Stimulated activated CD8-positive, alpha-beta memory T cell treated with anti-CD3 and anti-CD28 coated beads, Interleukin-15, amount 100 ng/mL, for 24 hours (primary cell): ENCODE measurements at places on chromosomes 4 and X.

DNA sequence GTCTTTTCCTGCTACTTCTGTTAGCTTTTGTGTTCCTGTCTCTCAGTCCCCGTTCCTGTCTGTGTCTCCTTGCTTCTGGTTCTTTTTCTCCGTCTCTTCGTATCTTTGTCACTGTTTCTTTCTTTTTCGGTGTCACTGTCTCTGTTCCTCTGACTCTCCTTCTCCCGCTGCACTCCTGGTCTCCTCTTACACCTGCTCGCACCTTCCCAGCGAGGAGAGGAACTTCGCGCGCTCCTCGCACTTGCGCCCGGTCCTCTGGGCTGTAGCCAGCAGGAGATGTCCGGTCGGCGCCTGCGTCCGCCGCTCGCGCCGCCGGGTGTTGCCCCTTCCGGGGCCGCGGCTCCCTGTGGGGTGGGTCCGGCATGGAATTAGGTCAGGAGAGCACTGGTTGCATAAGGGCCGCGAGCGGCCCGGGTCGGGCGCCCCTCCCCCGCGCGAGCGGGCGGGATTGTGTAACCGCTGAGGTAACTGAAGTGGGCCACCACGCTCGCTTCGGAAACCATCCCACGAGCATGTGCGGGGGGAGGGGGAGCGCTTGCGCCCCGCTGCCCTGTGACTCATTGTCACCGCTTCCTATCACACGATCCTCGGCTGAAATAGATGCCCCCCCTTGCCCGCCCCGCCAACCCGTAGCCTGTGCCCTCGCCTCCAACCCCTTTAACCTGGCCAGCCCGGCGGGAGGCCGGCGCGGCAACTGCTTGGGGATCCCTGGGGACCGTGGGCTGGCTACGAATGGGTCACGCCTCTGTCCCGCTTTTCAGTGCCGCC is 1.6 kb downstream of the LONRF3 start:
- peak; percentile 14 for DNase-seq

DNA sequence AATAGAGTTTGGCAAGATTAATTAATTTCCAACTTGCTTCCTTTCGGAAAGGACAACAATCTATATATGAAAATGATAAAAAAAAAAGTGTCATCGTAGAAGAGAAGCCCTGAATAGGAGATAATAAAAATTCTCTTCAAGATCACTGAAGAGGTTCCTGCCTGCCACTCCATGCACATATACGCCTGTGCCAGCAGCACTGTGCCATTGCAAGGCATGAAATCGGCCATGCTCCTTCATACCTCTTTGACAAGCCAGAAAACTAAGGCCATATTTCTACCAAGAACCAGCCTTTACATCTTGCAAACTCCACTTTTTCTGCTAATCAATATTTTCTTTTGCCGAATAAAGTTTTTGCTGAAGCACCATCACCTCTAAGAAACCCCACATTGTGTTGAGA is 365.5 kb downstream of the CXXC4 start:
- no peak for DNase-seq

DNA sequence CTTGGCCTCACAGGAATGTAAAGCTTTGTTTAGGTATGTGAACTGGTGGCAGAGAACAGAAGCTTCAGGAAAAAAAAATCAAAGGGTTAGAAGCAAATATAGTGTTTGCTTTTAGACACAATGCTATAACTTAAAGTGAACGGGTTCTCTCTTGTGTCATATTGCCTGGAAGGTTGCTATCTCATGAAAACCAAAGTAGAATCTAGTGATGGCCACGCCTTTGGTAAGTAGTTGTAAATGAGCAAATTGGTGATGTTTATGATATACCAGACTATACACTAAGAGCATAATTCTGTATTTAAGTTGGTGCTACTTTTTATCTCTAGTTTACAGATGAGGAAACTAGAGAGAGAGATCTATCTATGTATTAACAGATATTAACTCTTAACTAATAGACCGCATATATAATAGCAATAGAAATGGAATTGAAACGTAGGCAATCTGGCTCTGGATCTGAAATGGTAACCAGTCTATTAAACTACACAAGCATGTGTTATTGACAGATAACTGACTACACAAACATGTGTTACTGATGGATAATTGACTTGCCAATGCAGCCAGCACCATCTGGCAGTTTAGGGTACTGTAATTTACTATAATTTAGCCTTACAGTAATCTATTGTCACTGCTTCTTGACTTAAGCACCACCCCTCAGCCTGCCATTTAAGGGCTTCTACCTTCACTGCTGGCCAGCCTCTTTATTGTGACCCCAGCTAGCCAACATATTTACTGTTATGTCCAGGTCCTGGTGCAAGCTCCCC is 40.8 kb downstream of the HCCS start:
- no peak for DNase-seq

- no peak for DNase-seq
Observed at GRCh38 chr4:47525154-47525819, 40.2 kb downstream of the ATP10D start.

GRCh38 chr4:1329408-1330371 is 17.3 kb upstream of the UVSSA start:
- DNase-seq: no peak

GRCh38 chr4:78131403-78131802 is 74.3 kb downstream of the FRAS1 start:
- DNase-seq: no peak

DNA sequence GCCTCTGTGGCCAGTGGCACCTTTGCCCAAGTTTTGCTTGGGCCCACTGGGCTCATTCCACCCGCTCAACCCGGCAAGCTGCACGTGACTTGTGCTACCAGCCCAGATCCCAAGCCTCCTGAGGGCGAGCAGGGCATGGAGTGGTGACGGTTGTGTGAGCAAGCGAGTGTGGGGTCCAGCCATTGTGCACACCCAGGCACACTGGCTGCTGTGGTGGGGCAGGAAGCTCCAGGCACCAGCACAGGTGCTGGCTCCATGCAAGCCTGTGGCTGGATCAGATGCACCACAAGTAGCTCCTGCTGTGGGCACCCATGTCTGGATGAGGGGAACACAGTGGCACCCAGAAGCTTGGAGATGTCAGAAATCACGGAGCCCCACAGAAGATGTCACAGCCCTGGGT is 557.0 kb upstream of the GNPDA2 start:
- no peak for DNase-seq
